ENCODE measurements at places on chromosomes 16 and 17. TPM values are rescaled to one million over a fixed set of nuclear protein-coding genes. Genes with fewer than 3 reads are reported as not detected.
A peak's percentile ranks its signal among the peaks of the same experiment; 100 is the strongest.

- no peak for ATAC-seq
These were observed 17.1 kb upstream of the VWA3A start for GRCh38 chr16:22075043-22075757.

DNA sequence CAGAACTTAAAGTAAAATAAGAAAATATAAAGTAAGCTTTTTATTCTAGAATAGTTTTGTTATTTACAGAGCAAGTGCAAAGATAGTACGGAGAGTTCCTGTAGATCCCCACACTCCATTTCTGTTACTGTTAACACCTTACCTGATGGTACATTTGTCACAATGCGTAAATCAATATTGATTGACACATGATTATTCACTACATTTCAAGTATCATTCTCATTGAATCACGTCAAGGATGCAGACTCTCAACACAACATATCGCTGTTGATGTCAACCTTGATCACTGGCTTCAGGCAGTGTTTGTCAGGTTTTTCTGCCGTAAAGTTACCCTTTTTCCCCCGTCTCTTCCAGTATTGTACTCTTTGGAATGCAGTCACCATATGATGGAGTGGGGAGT lies 64.2 kb upstream of the WSCD1 start:
- no peak for ATAC-seq

DNA sequence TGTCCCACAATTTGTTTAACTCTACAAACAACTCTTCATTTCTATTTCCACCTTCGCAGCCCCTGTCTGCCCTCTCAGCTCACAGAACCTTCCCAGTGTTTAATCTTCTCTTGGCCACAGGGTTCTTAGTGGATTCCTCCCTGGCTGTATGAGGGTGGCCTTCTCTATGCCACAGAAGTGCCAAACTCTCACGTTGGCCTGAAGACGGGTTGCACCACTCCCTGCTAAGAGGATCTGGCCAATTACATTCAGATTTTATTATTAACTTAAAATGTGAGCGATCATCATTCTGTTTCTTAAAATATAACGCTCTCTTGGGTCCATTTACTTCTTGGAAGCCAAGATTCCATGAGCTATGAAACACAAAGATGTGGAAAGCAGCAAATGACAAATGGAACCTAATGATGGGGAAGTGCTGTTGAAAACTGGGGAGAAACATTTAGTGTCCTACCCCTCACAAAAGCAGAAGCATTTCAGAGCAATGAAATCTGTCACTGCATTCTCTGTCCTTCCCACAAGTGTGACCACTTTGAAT lies 91.3 kb upstream of the NOG start:
- ATAC-seq, result no peak

GRCh38 chr17:14297161-14297851 lies 3.6 kb upstream of the HS3ST3B1 start:
- no peak for ATAC-seq

DNA sequence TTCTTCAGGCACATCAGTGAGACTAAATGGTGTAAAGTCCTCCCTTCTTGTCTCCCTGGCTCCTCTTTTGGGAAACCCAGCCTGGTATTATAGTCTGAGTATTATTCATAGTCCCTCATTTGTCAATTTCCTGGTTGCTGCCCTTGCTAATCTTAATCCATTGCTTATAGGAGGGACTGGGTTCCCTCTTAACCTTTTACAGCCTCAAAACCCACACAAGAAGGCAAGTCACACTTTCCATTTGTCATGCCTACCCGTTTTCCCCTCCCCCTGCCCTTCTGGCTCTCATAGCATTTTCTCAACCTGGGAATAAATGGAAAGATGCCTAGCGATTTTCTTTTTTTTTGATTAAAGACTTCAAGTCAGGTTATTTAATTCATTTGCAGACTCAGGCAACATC lies 124.8 kb downstream of the MAP2K6 start:
- no peak for ATAC-seq

- ATAC-seq, result peak; percentile 83
These were observed 3.8 kb upstream of the TAC4 start for GRCh38 chr17:49851387-49852291.

DNA sequence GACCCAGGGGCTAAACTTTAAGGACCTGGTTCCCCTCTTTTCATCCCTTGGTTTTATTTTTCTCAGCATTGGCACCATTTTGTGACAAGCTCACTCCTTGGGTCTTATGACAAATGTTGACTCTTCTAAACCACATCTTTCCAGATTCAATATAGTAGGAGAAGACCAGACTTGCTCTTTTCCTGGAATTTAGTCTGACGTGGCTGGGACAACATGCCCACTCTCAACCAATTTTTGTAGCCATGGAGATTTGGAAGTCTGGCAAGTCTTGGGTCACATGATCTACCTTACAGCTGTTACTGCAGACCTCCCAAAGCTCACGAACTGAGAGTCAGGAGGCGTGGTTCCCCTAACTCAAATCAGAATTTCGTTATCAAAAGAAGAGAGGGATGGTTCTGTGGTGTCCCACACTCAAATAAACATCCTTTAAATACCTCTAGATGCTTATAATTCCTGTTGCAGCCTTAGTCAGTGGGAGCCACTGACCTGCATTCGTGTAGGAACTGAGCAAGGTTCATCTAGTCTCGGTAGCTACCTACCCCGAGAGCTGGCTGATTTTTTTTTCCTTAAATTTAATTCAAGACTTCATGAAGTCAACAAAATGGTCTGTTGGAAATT lies 683.5 kb downstream of the MAF start:
- ATAC-seq, result no peak

Gene ANKRD40CL
- total RNA-seq, result not detected

Gene FN3K
- 10.0 TPM for total RNA-seq

- ATAC-seq, result no peak
These were observed 405.6 kb downstream of the WWOX start for GRCh38 chr16:78505036-78505435.

- no peak for ATAC-seq
These were observed 111.6 kb downstream of the SHISA9 start for GRCh38 chr16:13013043-13013442.

- ATAC-seq, result peak; percentile 83
These were observed 16.9 kb downstream of the GRIN2C start for GRCh38 chr17:74842599-74843351.

Gene ZNF205
- 11.6 TPM for total RNA-seq

Gene NTN1
- total RNA-seq, result 95.6 TPM

DNA sequence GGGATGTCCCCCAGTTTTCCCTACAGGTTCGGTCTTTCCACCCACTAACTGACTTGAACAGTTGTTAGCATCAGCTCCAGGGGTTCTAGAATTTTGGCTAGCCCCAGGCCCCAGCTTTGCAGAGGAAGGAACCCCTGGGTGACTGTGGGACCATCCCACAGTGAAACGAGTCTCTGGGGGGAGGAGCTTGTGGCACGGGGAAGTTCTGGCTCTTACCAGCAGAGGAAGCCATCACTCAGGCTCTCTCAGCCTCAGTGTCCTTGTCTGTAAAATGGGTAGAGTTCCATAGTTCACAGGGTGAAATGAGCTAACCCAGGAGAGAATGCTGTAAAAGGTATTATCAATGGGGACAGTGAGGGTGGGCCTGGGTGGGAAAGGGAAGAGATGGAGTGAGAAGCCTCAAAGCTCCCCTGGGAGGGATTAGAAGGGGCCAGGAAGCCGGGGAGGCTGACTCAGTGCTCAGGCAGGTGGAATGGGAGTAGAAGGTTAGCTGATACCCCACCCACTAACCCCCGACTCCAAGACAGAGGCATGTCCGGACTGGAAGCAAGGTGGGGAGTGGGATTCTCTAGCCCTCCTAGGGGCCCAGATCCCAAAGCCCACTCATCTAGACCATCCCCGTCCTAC lies 30.9 kb upstream of the CDC42EP4 start:
- no peak for ATAC-seq

- no peak for ATAC-seq
These were observed 142.2 kb downstream of the AATF start for GRCh38 chr17:37090941-37091340.

Gene SALL1
- total RNA-seq, result not detected

- ATAC-seq, result peak; percentile 78
These were observed 9.1 kb upstream of the ARL5C start for GRCh38 chr17:39174920-39175694.

GRCh38 chr16:25371342-25371741 lies 113.7 kb upstream of the ZKSCAN2 start:
- ATAC-seq, result no peak

DNA sequence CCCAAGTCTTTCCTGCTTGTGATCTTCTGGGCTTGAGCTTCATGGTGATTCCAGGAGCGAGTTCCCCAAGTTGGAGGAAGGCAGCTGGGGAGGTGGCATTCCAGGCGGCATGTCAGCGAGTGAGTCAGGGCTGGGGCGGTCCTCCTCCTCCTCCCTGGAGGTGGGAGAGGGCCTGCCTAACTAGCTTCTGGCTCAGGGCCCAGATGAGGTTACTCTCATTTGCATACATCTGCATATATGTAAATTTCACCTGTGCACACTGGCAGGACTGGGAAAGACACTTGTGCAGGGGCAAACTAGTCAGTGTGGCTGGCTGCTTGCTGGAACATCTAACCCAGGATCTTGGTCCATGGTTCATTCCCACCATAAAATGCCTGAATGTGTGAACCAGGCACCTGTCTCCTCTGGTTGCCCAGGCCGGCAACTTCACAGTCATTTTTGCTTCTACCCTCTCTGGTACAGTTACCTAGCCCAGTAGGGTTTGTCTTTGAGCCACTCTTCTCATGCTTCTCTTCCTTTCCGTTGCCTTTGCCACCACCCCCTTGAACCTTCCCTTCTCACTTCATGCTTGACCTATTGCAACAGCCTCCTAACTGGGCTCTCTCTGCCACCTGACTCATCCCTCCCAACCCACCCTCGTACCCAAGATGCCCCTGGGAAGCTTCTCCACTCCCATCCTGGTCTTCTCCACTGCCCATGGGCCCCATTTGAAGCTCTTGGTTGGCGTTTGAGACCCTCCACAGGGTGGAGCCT lies 9.6 kb upstream of the DLX4 start:
- ATAC-seq, result no peak
